ENCODE measurements at places on chromosomes 7 and 10.

- DNase-seq = no peak
Measured at GRCh38 chr7:127895814-127896280, 135.4 kb downstream of the LRRC4 start.

GRCh38 chr10:78298835-78299234 is 265.2 kb downstream of the RPS24 start:
- no peak for DNase-seq

DNA sequence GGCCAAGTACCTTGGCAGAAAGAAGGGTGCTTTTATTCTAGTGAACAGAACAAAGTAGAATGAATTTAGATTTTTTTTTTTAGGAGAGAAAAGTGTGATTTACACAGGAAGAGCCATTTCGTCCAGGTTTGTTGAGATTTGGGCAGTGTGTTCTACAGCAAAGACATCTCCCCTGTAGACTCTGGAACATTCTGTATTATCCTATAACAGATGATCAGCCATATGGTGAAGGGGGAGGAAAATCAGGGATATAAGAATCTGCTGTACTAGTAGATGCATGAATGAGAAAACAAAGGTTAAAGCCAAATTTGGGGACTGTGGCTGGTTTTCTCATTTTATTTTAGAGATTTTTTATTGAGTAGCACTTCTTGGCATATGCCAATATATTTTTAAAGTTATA is 453.7 kb upstream of the LRRTM3 start:
- no peak for DNase-seq

- no peak for DNase-seq
Measured at GRCh38 chr7:99112097-99112496, 31.8 kb downstream of the SMURF1 start.

GRCh38 chr10:33087152-33087551 is 129.1 kb upstream of the ITGB1 start:
- DNase-seq = no peak

DNA sequence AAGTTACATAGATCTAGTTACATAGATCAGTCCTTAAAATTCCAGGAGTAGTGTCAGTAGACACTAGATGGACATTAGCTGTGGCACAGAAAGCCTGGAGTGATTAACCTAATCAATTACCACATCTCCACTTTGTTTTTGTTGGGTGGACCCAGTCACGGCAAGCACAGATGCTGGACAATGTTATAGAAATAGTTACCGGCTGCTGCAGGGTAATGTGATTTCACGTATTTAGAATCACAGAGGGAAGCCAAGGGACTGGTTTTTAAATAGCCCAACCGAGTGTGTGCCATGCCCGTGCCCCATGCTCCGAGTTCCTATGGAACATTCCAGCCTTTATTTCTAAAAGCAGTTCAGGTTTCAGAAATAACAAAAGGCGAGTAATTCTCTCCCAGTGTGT is 2.8 kb downstream of the LGI1 start:
- DNase-seq = no peak

- DNase-seq = no peak
Measured at GRCh38 chr7:53101026-53101425, 65.6 kb downstream of the POM121L12 start.

- no peak for DNase-seq
Measured at GRCh38 chr10:58969576-58969975, 206.9 kb upstream of the PHYHIPL start.

DNA sequence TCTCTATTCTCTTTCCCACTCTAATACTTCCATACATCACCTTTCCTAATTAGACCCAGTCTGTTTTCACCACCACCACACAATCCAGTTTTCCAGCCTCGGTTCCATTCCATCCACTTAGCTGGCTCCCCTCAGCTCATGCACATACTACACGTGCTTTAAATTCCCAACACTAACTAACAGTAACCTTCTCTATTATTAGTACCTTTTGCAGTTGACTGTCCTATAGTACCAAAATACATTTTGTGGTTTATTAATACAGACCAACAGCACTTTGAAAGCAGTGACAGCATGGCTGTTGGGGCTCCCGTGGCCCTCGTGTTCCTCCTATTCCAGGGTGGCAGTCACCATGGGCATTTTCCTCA is 64.9 kb downstream of the LARP4B start:
- no peak for DNase-seq

All from activated CD4-positive, alpha-beta T cell treated with anti-CD3 and anti-CD28 coated beads, Interleukin-2, amount 50 U/mL, for 4 hours (primary cell).